ENCODE measurements at places on chromosomes 1 and 21. TPM values are rescaled to one million over a fixed set of nuclear protein-coding genes. Genes with fewer than 3 reads are reported as not detected.
A peak's percentile ranks its signal among the peaks of the same experiment; 100 is the strongest.

MFAP2 gene
- total RNA-seq: 18.1 TPM

PDC gene
- not detected for total RNA-seq

LAX1 gene
- total RNA-seq: 0.20 TPM

PTGS2 gene
- 4.3 TPM for total RNA-seq

TMPRSS2 gene
- 0.89 TPM for total RNA-seq

LCE3D gene
- not detected for total RNA-seq

SPRR3 gene
- total RNA-seq: 0.39 TPM

DNA sequence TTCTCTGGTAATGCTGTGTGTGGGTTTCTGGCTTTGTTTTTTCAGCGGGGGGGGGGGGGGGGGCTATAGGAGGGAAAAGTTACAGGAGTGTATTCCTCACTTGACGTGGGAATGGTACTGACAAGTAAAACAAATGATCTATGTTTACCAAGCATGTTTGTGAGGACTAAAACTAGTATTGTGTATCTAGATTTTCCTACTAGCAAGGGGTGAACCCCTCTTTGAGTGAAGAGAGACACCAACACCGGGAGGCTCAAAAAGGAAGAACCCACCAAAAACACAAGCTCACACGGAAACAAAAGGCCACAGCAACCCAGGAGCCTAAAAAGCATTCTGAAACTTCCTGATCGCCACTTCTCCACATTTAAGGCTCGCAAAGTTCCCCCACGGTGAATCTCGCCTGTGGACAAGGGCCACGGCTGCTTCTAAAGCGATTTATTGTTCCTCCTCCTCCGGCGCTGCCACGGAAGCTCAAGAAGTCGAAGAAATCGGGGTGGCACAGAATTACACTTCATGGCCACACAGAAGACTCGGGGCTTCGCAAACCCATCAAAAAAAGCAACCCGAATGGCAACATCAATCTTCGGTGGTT lies 703 bp downstream of the PUM1 start:
- DNase-seq: no peak

- DNase-seq: peak; percentile 57
Measured at GRCh38 chr1:15848143-15848928, 829 bp downstream of the SPEN start.

DNA sequence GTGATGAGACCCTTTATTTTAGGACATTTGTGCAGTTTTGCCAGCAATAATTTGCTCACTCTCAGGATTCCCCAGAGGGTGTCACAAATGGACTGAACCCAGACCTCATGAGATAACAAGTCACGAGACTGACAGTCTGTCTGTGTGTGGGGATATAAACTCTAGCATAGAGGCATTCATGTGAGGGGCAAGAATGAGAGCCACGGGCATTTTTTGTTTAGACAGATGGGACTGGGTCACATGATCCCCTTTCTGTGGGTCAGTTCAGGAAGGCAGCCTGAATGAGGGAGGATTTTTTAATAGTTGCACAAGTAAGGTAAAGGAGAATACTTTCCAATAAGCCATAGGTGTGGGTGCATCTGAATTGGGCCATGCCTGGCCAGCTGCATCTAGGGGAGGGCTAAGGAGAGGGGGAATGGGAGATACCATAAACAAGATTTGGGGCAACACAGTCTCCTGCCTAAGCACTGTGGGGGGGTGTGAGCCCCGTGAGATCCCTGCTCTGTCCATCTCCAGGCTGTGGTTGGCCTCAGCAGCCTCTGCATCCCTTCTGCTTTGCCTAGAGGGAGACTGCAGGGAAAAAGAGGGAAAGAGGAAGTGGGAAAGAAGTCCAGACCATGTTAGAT lies 66.6 kb downstream of the NAV1 start:
- DNase-seq: no peak

- no peak for DNase-seq
Measured at GRCh38 chr21:39805983-39806382, 61.0 kb downstream of the IGSF5 start.

- DNase-seq: no peak
Measured at GRCh38 chr1:178533121-178533946, 20.4 kb downstream of the TEX35 start.

GRCh38 chr1:168960595-168960994 lies 145.9 kb upstream of the ATP1B1 start:
- DNase-seq: no peak

- no peak for DNase-seq
Measured at GRCh38 chr1:156128654-156129597, 14.4 kb downstream of the LMNA start.

- DNase-seq: no peak
Measured at GRCh38 chr1:201490708-201491131, 16.2 kb downstream of the CSRP1 start.

DNA sequence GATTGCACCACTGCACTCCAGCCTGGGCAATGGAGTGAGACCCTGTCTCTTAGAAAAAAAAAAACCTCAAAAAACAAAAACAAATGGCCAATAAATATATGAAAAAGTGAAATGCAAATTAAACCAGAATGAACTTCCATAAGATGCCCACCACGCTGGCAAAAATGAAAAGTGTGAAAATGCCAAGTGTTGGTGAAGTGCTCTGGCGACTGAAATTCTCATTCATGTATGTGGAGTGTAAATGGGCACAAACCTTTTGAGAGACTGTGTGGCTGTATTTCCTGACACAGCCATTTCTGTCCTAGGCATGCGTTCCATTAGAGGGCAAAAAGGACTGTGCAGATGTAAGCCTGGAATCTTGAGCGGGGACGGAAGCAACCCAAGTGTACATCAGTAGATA lies 18.3 kb downstream of the YBEY start:
- no peak for DNase-seq

- no peak for DNase-seq
Measured at GRCh38 chr1:20430355-20431175, 55.4 kb downstream of the CAMK2N1 start.
